Psoas muscle (tissue), 8 donors: ENCODE measurements at places on chromosomes 7 and 10. TPM values are rescaled to one million over a fixed set of nuclear protein-coding genes. Genes with fewer than 3 reads are reported as not detected.

The CLCN1 gene
- polyA plus RNA-seq, result 5.5 TPM

DNA sequence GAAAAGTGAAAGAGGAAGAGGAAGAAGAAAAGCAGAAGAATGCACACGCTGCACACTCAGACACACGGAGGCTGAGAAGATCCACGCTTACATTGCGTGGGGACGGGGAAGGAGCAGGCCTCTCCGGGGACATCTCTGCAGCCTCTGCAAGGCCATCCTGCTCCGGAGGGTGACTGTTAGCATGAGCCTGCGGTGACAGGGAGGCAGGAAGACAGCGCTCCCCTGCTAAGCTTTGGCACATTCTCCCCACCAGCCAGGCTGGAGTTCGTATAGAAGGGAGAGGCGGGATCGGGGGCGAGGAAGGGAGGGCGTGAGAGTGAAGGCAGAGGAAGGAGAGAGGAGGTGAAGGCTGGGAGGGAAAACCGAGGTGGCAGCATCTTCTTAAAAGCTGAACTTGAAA, 366.0 kb upstream of the SHH start:
- DNase-seq, result no peak

GRCh38 chr10:10327934-10328333, 689.7 kb upstream of the CELF2 start:
- no peak for DNase-seq

DNA sequence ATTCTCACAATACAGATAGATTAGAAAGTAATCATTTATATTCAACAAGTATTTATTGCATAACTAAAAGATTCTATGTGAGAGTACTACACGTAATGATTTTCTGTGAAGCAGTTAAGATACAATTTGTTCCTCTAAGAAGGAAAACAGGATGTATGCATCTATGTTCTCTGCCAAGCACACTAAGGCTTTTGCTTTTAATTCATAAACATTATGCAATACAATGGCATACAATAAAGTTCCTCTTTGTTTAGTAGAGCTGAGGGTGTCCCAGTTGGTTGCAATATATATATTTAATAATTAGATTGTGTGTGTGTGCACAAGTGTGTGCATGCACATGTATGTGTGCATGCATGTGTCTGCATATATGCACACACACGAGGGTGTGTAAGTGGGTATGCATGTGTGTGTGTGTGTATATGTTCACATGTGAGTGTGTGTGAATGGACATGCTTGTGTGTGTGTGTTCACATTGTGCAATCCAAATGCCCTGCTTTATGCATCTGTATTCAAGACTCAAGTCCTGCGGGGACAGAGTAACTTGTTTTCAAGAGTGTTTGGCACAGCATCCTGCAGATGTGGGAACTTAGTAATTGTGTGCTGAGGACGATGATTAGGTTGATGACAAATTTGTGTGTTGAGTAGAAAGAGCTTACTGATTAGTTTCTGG, 481.5 kb upstream of the KLF6 start:
- DNase-seq, result no peak

GRCh38 chr7:112112822-112113255, 93.4 kb downstream of the DOCK4 start:
- DNase-seq, result no peak

- no peak for DNase-seq
Measured at GRCh38 chr10:71638064-71638821, 81.3 kb downstream of the C10orf105 start.

GRCh38 chr10:43204943-43205671, 61.8 kb downstream of the RASGEF1A start:
- DNase-seq, result peak; percentile 46

- no peak for DNase-seq
Measured at GRCh38 chr7:156896388-156897022, 3.5 kb upstream of the LMBR1 start.

- DNase-seq, result no peak
Measured at GRCh38 chr7:55510621-55511020, 61.7 kb downstream of the VOPP1 start.

DNA sequence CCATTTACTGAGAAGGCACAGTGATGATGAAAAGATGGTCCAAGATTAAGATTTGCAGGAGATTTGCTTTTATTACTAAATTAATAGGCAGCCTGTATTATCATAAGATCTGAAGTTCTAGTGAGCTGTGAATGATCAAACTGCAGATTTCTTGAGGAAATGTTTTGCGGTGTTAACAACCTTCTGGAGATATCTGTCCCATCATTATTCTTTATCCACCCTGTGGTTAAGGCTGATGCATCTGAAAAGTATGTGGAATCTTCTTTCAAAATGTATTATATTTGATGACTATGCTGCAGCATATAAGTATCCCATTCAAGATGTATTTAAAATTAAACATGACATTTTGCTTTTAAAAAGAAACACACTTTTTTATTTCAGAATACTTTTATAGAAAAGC, 150.3 kb downstream of the POLR1F start:
- no peak for DNase-seq

DNA sequence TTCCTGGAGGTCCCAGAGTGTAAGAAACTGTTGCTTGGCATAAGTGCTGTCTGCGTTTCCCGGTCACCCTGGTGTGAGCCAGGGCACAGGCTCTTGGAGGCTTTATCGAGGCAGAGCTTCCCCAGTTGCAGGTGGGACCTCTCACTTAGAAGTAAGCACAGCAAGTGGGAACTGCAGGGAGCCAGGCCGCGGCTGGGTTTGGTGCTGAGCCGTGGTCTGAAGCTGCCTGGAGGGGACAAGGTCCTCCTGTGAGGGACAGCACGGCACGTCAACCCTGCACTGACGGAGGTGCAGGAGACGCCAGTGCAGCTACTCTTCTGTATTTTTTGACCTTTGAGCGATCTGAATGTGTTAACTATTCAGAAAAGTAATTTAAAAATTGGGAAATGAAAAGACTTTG, 55.8 kb upstream of the PFKFB3 start:
- DNase-seq, result no peak

DNA sequence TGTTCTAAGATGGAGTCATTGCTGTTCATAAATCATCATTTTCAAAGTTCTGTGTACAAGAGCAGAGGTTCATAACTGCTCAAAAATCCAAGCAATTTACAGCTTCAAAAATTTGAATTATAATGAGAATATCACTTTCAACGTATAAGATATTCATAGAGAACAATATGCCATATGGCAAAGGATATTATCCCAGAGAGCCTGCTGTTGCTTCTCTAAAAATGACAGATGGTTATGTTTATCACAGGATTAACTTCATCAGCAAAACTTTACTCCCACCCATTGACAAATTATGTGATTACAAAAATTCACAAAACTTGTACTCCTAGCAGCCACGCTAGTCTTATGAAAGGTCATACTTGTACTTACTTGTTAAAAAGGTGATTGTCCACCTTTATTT, 105.1 kb downstream of the PIP4K2A start:
- no peak for DNase-seq

DNA sequence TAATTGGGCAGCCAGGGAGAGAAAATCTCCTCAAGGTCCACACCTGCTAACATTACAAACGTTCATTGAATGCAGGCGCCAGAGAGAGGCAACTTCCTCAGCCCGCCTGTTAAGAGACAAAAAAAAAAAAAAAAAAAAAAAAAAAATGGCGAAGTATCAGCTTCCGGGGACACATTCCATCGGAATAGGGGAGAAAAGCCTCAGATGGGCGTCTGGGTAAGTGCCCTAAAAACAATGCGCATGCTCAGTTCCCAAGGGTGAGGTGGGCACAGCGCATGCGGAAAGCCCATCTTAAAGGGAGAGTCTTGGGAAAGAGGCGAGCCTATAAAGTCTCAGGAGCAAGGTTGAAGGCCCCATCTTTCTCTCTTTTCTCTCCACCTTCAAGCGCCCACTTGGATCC, 1139.7 kb upstream of the CELF2 start:
- no peak for DNase-seq

- DNase-seq, result no peak
Measured at GRCh38 chr10:61609701-61610100, 53.0 kb upstream of the CABCOCO1 start.

The AKR1C1 gene
- 212 TPM for polyA plus RNA-seq

DNA sequence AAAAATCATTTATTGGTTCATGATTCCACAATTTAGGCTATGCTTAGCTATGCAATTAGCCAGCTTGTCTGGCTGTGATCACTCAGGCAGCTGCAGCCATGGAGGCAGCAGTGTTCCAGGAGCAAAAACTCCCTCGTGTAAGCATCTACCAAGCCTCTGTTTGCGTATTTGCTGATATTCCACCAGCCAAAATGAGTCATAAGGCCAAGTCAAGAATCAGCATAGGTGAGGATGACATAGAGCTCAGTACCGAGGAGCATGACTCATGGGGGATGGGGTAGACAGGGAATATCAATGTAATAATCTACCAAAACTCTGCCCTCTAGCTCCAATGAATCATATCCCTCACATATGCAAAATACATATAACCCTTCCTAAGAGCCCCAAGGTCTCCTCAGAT, 63.3 kb downstream of the IMMP2L start:
- no peak for DNase-seq

The ZNF239 gene
- 8.3 TPM for polyA plus RNA-seq

- no peak for DNase-seq
Measured at GRCh38 chr7:36318116-36318515, 71.5 kb upstream of the ANLN start.

- DNase-seq, result no peak
Measured at GRCh38 chr7:113710310-113711096, 208.3 kb downstream of the PPP1R3A start.

GRCh38 chr7:127911968-127912511, 119.2 kb downstream of the LRRC4 start:
- no peak for DNase-seq
